Fibroblast of skin of back (primary cell): ENCODE measurements at places on chromosomes 3 and 15.
A peak's percentile ranks its signal among the peaks of the same experiment; 100 is the strongest.

DNA sequence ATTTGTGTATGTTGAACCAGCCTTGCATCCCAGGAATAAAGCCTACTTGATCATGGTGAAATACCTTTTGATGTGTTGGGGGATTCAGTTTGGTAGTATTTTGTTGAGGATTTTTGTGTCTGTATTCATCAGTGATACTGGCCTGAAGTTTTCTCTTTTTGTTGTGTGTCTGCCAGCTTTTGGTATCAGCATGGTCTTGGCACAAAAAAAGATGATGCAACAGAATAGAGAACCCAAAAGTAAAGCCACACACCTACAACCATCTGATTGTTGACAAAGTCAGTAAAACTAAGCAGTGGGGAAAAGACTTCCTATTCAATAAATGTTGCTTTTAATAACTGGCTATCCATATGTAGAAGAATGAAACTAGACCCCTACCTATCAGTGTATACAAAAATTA is 77.6 kb downstream of the TCF12 start:
- no peak for DNase-seq

- DNase-seq: peak; percentile 53
Measured at GRCh38 chr15:75170711-75171341, 30.9 kb upstream of the C15orf39 start.

DNA sequence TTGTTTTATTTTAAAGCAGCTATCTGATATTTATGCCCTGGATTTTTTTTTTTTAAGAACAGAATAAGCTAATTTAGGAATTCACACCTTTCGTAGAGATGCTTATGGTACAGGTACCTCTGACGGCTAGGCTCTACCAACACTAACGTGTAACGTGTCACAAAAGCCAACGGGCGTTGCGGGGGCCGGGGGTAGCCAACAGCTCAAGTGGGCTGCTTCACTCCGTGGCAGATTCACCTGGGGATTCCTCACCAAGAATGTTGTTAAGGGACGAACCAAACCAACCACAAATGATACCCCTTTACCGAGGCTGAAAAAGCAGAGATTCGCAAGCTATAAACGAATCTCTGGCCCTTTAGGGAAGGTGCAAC is 1.0 kb downstream of the TMCC1 start:
- DNase-seq: no peak

GRCh38 chr15:97806766-97807165 is 153.7 kb upstream of the ARRDC4 start:
- DNase-seq: no peak
